ENCODE measurements at places on chromosomes 2 and 18.
A peak's percentile ranks its signal among the peaks of the same experiment; 100 is the strongest.

- DNase-seq = no peak
Measured at GRCh38 chr2:198322275-198322674, 517.9 kb downstream of the PLCL1 start.

GRCh38 chr2:45263147-45263546, 253.9 kb upstream of the SIX2 start:
- no peak for DNase-seq

GRCh38 chr2:162581959-162582798, 238.2 kb downstream of the GCA start:
- DNase-seq = peak; percentile 0

DNA sequence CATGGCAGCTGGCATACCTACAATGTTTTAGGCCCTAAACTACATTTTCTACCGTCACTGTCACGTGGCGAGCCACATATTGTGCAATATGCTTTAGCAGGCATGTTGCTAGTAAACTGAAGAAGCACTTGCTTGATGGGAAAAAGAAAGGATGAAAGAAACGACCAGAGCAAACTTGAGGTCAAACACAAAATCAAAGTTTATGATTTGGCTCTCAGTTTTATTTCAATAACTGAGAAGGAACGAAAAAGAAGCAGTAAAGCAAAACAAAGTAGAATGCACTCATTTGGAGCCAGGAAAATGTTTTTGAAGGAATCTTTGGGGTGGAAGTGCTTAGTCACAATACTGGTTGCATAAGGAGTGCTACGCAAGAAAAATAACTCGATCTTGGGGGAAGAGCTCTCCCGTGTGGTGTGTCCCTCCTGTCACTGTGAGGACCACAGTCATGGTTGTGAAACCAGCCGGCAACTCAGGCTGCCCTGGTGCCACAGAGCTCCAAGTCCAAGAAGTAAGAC, 349.8 kb downstream of the RBM43 start:
- DNase-seq = no peak

- DNase-seq = no peak
Measured at GRCh38 chr2:157952558-157952957, 76.4 kb upstream of the ACVR1 start.

DNA sequence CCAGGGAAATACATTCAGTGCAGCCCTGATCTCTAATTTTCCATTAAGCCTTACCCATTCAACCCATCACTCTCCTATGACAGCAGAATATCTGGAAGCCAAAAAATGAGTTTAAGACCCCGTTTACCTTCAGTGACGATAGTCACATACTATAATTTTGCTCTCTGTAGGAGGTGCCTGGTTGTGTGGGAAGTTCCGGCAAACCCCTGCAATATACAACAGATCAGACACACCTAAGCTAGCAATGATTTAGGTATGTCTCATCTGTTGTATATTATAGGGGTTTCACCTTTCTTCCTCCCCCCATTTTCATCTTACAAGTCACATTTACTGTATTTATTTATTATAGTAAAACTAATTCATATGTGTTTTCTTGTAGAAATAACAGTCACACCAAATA, 101.7 kb downstream of the DOCK10 start:
- no peak for DNase-seq

DNA sequence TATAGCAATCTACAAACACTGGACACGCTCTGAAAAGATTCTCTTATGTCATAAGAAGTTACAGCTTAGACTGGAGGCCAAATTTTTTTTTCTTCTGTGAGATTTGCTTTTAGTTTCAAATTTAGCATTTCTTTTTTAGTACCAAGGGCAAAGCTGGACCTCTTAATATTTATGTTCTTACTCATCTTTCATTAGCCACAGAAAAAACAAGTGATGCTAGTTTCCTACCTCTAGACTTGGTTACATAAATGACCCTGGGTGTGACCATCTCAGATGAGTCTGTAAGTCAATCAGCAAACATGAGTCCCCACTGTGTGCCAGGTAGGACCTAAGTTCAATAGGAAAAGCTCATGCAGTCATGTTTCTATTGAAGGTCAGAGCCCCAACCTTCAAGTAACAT, 94.4 kb downstream of the MEP1B start:
- DNase-seq = no peak

- peak; percentile 15 for DNase-seq
Measured at GRCh38 chr2:192749611-192750200, 555.0 kb upstream of the TMEFF2 start.

DNA sequence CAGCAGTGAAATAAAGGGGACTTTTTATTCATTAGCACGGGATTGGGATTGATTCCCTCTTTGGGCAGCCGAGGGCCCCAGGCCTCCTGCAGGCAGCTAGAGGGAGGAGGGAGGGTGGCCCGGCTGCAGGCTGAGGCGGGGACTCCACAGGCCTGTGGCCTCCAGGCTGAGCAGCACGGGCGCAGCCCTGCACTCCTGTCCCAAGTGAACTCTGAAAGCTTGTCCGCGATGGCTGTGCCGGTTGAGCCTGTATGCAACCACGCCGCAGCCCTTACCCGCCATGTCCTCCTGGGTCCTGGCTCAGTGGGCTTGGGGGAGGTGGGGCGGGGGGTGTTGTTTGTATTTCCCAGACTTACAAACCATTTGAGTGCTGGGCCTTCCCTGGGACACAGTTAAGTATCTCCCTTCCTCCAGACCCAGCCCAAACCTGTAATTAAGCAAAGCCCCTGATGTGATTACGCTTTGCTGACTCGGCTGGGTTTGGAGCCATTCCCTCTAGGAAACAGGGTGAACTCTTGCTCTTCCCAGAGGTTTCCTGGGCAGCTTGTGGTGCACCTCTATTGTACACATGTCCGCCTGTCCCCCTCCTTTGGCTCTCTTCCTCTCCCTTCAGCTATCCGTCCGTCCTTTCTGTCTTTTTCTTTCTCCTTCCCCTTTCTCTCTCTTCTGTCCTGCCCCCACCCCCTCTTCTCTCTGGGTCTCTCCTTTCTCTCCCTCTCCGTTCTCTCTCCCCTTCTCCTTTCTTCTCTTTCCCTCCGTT, 5.3 kb downstream of the GLI2 start:
- peak; percentile 69 for DNase-seq

DNA sequence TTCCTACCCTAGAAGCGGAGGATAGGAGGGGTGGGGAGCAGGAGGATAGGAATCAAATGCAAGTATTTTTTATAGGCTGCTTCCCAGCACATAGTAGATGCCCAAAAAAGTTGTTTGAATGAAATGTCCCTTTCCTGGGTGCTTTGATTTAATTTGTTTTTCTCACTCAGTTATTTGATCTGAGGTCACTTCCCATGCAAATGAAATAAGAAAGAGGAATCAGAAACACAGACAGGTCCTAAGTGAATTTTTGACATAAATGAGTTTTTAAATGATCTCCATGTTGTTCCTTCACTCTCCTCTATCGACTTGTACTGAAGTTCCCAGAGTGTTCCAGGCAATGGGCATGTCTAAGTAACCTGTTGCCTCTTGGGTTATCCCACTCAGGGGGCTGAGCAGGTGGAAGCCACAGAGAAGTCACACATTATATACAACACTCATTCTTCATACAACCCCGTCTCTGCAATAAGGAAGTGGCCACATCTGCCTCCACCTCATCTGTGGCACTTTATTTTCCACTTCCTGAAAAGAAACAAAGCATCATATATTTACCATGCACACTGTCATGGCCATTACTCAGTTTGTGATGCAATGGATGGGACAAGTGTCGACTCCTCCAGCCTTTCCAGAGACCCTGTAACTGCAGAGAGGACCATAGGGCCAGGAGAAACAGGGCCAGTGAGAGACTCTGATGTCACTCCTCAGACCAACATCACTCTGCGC, 81.9 kb upstream of the ZNF397 start:
- DNase-seq = no peak

DNA sequence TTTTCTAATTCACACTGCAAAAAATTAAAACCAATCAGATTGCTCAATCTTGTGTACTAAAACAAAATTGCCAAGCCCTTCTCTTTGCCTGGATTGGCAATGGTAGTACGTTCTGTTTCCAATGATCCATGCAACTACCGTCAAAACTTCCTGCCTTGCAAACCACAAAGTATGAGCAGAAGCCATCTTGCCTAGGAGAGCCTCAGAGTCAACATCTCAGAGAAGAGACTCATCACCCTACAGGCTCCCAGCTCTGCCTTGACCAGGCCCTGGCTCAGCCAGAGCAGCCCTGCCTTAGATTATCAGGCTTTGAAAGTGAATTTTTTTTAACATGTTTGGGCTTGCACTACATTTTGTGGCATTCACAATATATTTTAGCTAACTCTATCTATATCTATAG, 574.1 kb downstream of the SATB2 start:
- DNase-seq = no peak

DNA sequence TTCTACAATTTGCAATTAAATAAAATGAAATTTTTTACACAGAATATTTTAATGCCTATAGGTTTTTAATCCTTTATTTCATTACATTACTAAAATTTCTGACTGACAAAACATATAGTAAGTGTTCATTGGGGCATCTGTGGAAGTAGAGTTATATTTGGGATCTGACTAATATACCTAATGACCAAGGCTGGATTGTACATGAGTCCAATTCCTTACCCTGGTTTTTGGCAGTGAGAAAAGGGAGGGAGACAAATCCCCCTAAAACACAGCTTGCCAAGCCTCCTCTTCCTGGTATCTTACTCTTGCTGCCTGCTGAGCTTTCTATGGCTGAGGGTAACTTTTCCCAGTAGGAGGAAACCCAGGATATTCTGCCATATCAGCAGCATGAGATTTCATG, 149.4 kb upstream of the CDH20 start:
- no peak for DNase-seq

DNA sequence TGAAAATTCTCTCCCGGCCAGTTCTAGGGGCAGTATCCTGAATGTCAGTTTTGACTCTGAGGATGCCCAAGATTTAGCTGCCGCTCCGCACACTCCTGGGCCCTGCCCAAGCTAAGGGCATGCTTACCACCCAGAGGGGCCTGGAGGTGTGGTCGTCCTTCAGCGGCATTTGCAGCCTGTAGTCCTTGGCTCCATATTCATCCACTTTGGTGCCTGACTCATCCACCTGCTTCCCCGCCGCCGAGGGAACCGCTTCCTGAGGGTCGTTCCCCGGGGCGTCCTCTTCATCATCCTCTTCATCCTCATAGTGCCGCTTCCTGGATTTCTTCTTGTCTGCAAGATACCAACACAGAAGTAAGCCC, 577 bp downstream of the ERCC3 start:
- no peak for DNase-seq

DNA sequence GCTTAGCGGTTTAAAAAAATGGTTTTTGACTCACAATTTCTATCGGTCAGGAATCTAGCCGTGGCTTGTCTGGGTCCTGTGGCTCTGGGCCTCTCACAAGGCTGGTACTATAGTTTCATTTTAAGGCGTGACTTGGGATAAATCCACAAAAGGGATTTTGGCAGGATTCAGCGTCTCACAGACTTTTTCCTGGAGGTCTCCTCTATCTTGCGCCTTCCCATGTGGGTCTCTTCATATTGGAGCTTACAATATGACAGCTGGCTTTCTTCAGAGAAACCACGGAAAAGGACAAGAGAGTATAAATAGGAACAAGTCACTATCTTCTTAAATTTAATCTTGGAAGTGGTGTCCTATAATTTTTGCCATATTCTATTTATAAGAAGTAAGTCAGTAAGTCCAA, 250.5 kb downstream of the DSC3 start:
- DNase-seq = no peak

- no peak for DNase-seq
Measured at GRCh38 chr2:225600444-225600843, 200.9 kb downstream of the NYAP2 start.

GRCh38 chr2:69241664-69242514, 145.1 kb downstream of the GFPT1 start:
- DNase-seq = no peak

GRCh38 chr2:9946818-9947217, 4.7 kb upstream of the GRHL1 start:
- no peak for DNase-seq

DNA sequence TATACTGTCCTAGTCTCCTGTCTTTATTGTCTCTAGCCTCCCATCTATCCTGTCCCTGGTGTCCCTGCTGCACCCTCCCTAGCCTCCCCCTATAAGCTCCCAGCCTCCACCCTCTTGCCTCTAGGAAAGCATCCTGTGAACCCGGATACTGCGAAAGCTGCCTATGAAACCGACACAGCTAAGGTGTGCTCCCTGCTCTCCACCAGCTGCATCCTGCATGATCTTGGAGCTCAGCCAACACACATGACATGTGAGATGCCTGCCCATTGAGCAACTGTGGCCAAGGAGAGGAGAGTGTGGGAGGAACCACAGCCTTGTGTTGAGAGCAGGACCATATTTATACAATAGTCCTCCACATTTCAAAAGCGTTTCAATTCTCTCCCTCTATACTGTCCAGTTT, 187.1 kb downstream of the ZBTB7C start:
- DNase-seq = peak; percentile 94

DNA sequence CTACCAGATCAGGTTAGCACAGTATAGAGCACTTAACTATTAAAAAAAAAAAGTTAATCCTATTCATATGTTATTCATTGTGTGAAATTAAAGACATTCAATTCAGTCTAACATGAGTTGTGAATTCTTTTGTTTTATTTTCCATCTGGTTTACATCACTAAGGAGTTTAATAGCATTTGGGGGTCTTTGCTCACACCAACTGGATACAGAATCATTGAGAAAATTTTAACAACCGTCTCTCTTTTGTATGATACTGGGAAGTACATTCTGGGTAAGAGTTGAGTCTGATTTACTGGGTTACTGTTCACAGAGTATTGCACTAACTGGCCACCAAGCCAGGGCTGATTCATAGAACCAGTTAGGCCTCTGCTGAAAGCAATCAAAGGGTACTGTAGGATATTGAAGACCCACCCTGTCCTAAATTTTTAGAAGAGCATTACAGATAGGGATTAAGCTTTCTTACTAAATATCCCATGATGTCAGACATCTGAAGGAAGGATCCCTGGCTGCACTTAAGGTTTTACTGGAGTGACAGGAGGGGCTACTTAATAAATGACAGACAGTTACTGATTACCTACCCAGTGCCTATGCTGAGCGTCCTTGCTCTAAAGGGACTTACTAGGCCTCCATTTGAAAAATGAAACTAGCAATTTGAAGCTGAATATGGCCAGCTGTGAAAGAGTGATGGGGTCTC, 387.9 kb downstream of the SETBP1 start:
- no peak for DNase-seq

GRCh38 chr2:23584054-23584745, 199.2 kb downstream of the KLHL29 start:
- DNase-seq = peak; percentile 81

GRCh38 chr2:43898134-43898837, 59.5 kb downstream of the ABCG8 start:
- DNase-seq = peak; percentile 95

GRCh38 chr2:16855183-16855582, 189.5 kb upstream of the CYRIA start:
- no peak for DNase-seq

All from NCI-H1417 (cell line).